SJSA1 (cell line): ENCODE measurements at places on chromosomes 7 and 10. TPM values are rescaled to one million over a fixed set of nuclear protein-coding genes. Genes with fewer than 3 reads are reported as not detected.

The ITIH5 gene
- total RNA-seq, result 9.9 and 16.3 TPM in 2 replicates

The TUBAL3 gene
- not detected in 2 replicates for total RNA-seq

The FAM171A1 gene
- total RNA-seq, result 47.6 and 60.3 TPM in 2 replicates

GRCh38 chr7:128076796-128077271 is 45.6 kb upstream of the LRRC4 start:
- no peak overlapping the region for H3K27ac ChIP-seq
- DNase-seq, result no peak
- no peaks in the 10 kb centered on the region; the same call in 1 of the 2 replicates for H3K4me1 ChIP-seq
- no peak overlapping the region for H3K4me3 ChIP-seq
- no peaks in the 10 kb centered on the region for H3K27me3 ChIP-seq

DNA sequence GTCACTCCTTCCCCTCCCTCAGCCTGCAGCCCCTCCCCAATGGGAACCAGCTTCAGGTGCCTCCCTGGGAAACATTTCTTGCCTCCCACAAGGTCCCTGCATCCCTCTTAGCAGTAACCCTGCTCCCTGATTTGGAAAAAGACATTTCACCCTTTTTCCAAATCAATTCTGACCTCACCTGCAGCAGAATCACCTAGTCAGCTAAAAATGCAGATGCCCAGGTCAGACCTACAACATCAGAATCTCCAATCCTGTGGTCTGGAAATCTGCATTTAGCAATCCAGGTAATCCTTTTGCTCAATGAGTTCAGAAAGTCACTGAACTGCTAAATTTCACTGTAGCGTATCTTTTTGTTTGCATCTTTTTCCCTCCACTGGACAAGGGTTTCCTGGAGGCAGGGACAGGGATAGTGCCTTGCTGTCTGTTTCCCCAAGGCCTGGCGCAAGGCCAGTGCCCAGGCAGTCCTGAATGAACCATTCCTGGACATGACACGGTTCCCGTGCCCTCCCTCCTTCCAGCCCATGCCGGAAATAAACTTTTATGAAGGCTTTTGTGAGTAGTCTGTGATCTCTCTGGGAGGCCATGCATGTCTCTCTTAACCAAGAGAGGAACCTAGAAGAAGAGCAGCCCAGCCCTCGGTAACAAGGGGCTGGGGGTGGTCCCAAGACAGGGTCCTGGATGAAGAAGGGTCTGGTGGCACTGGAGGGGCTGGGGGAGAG is 44.0 kb downstream of the COL13A1 start:
- H3K36me3 ChIP-seq, result peaks cover 16% of the 10 kb centered on the region
- H3K27ac ChIP-seq, result peak overlapping the region; percentile 77
- H3K27me3 ChIP-seq, result no peaks in the 10 kb centered on the region
- peaks cover 70% of the 10 kb centered on the region for H3K4me1 ChIP-seq
- DNase-seq, result peak; percentile 90

DNA sequence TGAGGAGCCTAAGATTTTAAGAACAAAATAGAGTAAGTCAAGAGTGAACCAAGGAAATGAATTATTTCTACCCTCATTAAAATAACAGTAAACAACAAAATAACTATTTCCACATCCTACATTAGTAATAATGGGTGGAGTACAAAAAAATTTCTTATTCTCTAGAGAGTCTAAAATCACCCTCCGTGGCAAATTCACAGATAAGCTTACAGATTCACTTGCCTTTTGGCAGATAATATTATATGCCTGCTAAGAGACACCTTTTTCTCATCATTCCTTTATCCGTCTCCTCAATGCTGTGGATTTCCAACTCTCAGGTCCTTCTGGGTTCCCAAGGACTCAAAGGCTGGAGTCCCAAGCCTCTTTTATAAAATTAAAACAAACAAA is 2.2 kb upstream of the EPC1 start:
- peaks cover 27% of the 10 kb centered on the region for H3K4me1 ChIP-seq
- no peak for DNase-seq
- peaks cover 30% of the 10 kb centered on the region for H3K36me3 ChIP-seq
- no peaks in the 10 kb centered on the region for H3K27me3 ChIP-seq
